Lower leg skin (tissue), 4 donors: ENCODE measurements at places on chromosomes 3 and 15. TPM values are rescaled to one million over a fixed set of nuclear protein-coding genes. Genes with fewer than 3 reads are reported as not detected.

DNA sequence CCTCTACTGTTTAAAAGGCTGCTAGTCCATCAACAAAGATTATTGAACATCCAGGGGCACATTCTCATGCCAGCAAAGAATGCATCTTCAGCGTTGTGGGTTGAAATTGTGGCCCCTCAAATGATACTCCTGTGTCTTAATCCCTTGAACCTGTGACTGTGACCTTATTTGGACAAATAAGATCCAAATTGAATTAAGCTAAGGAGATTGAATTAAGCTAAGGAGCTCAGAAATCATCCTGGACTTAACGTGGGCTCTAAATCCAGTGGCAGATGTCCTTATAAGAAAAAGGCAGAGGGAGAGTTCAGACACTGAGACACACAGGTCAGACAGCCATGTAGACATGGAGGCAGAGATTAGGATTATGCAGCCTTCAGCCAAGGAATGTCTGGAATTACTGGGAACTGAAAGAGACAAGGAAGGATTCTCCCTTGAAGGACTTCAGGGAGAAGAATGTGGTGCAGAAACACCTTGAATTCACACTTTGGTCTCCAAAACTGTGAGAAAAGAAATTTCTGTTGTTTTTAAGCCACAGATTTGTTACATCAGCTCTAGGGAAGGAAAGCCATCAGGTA, 57.3 kb upstream of the SLC24A5 start:
- DNase-seq = no peak

DNA sequence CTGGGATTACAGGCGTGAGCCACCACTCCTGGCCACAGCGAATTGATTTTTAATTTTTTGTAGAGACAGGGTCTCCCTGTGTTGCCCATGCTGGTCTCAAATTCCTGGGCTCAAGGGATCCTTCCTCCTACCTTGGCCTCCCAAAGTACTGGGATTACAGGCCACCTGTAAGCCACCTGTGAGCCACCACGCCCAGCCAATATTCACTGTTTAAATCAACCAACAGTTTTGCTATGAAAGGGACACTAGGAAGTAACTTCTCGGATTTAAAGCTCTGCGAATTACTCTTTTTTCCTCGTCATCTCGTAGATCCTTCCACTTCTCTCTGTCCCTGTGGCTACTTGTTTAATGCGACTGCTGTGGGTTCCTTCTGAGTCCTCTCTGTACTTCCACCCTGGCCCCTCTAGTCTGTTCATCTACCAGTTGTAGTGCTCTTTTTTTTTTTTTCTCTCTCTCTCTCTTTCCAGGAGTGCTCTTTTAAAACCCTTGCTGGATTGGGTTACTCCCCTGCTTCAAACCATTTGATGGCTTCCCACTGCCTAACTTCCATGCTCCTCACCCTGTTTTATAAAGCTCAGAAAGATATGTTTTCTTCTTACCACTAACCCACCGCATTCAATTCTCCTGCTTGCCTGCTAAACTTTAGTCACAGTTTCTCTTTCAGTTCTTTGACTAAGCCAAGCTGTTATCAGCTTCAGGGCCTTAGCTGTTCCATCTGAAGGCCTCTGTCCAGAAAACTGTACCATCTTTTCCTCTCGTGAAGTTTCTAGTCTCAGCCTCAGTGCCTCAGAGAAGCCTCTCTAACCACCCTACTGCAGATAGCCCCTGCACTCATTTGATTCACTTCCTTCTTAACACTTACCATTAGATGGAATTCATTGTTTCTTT, 12.4 kb downstream of the RTF1 start:
- DNase-seq = no peak

DNA sequence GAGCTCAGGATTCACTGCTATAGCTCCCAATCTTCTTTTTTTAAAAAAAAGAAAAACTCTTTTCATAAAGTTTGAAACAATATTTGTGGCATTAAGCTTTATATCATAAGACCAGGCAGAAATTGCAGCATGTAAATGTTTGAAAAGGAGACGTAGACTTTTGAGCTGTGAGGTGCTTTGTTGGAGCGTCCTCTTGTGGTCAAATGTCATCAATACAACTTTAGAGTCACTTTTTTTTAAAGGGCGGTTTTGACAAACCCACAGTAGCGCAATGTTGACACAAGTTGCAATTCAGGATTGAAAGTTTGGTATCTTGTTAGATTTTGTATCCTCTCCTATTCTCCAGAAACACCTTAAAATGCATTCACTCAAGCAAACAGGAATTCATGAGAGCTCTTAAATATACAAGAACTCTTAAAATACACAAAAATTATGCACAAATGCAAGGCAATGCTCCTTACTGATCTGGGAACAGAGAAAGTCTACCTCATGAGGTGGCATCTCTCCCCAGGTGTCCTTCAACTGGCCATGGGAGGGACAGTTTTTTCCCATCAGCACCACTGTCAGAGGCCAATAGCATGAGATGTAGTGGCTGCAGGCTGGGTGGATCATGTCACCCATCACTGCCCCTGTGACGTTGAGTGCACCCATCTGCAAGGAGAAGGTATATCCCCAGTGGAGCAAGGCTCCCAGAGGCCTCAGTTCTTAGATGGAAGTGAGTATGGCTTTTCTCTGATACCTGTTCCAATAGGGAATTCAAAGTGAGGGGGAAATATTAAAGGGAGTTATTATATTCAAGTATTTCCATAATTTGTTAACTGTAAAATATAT, 70.7 kb downstream of the ANXA2 start:
- no peak for DNase-seq

GRCh38 chr3:103949693-103950092, 1417.0 kb upstream of the ALCAM start:
- DNase-seq = no peak

DNA sequence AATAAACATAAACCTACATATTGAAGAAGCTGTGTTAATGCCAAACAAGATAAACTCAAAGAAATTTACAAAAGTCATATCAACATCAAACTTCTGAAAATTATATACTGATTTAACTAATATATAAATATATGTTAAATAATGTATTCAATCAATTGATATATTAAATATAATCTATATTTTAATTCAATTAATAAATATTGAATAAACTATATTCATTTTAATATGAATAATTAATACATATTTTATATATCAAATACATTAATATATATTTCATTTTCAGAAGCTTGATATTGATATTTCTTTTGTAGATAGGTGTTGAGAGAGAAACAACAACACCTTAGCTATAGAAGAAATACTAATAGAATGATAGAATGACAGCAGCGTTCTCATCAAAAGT, 768.1 kb downstream of the MECOM start:
- no peak for DNase-seq

DNA sequence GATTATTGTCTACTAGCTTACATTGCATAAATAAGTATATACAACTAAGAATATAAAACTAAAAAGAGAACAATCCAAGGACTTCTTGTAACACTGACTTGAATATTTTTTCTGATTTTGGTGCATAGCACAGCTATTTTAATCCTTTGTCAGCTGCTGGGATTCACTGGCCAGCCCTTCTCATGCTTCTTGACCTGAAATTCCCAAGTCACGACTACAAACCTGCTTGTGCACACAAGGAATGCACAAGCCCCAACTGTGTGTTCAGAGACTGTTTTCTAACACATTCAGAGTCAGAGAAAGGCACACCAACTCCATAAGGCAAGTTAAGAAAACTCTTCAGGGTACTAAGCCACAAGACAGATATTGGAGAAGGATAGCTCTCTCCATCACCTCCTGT, 80.9 kb downstream of the TNIK start:
- no peak for DNase-seq

GRCh38 chr3:190238871-190239270, 83.4 kb downstream of the CLDN1 start:
- no peak for DNase-seq

GRCh38 chr3:155481591-155481990, 188.1 kb upstream of the STRIT1 start:
- DNase-seq = no peak

GOLGA6L7 gene
- not detected for total RNA-seq

RHCG gene
- 29.0 TPM for total RNA-seq

ST8SIA2 gene
- total RNA-seq = not detected

GOLGA8T gene
- total RNA-seq = not detected
